ENCODE measurements at places on chromosomes 4 and X.
A peak's percentile ranks its signal among the peaks of the same experiment; 100 is the strongest.

DNA sequence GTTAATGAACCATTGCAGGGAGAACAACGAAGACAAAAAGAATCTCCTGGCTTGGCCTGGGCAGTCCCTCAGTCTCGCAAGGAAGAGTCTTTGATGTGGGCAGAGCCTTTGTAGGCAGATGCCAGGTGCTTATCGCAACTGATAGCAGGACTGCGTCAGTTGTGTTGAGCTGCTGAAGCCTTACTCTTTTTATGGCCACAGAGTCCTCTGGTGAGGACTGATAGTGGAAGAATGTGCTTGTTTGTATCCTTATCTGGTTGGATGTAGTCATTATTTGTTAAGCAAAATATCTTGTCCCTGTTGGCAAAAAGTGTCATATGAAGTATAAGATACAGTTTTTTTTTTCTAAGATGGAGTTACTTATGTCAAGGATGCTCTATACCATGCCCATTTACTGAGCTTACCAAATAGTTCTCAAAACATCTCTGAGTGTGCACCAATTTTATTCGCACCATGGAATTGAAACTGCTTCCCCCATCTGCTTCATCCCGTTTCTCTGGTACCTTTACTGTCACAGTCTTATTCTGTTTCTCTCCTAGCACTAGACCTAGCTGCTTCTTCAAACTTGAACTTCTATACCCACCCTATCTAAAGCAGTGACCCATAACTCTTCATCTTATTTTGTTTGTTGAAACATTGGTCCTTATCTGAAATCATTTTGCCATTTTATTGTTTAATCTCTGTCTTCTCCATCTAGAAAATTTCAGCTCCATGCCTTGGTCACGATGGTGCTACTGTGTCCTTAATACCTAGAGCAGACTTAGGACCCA lies 47.0 kb upstream of the SPRY1 start:
- H3K4me1 ChIP-seq: peaks cover 4% of the 10 kb centered on the region
- H3K27ac ChIP-seq: no peak overlapping the region
- peaks cover 13% of the 10 kb centered on the region for H3K27me3 ChIP-seq
- H3K36me3 ChIP-seq: no peaks in the 10 kb centered on the region

- DNase-seq: no peak
- peaks cover 21% of the 10 kb centered on the region for H3K4me1 ChIP-seq
- peak overlapping the region; percentile 71 for H3K4me3 ChIP-seq
- H3K27me3 ChIP-seq: no peaks in the 10 kb centered on the region
- H3K27ac ChIP-seq: peak overlapping the region; percentile 73
Observed at GRCh38 chrX:150547375-150548115, 20.9 kb upstream of the MTM1 start.

GRCh38 chr4:89653012-89653411 lies 183.9 kb downstream of the SNCA start:
- peaks cover 20% of the 10 kb centered on the region for H3K27me3 ChIP-seq
- H3K27ac ChIP-seq: no peak overlapping the region
- no peaks in the 10 kb centered on the region for H3K36me3 ChIP-seq
- no peak overlapping the region for H3K4me3 ChIP-seq
- no peak for DNase-seq

GRCh38 chr4:181427076-181427475 lies 816.1 kb upstream of the TENM3 start:
- H3K4me3 ChIP-seq: no peak overlapping the region
- DNase-seq: no peak
- no peaks in the 10 kb centered on the region for H3K4me1 ChIP-seq
- H3K27me3 ChIP-seq: no peaks in the 10 kb centered on the region
- no peaks in the 10 kb centered on the region for H3K36me3 ChIP-seq

GRCh38 chrX:74931214-74931613 lies 6.0 kb upstream of the NEXMIF start:
- H3K27me3 ChIP-seq: no peaks in the 10 kb centered on the region
- H3K36me3 ChIP-seq: no peaks in the 10 kb centered on the region
- no peak for DNase-seq
- H3K4me3 ChIP-seq: no peak overlapping the region

GRCh38 chrX:16120431-16120830 lies 2.9 kb upstream of the GRPR start:
- H3K27me3 ChIP-seq: peaks cover 8% of the 10 kb centered on the region
- H3K4me3 ChIP-seq: peak overlapping the region; percentile 41
- peaks cover 19% of the 10 kb centered on the region for H3K4me1 ChIP-seq
- no peak for DNase-seq
- no peaks in the 10 kb centered on the region for H3K36me3 ChIP-seq
- H3K27ac ChIP-seq: no peak overlapping the region

DNA sequence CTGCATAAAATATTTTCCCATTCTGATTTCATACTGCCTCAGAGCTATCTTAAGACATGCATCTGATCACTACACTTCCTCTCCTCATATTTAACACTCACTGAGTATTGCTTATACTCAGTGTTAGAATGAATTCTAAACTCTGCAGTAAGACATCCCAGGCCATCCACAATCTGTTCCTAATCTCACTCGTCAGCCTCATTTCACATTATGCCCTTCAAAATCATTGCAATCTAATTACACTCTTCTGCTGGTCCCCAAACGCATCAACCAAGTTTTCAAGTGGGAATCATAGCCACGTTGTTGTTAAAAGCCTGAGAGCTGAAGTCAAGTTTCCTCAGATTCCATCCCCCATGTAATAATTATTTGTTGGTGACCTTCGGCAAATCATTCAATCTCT lies 1177.9 kb downstream of the ARAP2 start:
- H3K27me3 ChIP-seq: no peaks in the 10 kb centered on the region
- no peaks in the 10 kb centered on the region for H3K36me3 ChIP-seq
- DNase-seq: no peak

DNA sequence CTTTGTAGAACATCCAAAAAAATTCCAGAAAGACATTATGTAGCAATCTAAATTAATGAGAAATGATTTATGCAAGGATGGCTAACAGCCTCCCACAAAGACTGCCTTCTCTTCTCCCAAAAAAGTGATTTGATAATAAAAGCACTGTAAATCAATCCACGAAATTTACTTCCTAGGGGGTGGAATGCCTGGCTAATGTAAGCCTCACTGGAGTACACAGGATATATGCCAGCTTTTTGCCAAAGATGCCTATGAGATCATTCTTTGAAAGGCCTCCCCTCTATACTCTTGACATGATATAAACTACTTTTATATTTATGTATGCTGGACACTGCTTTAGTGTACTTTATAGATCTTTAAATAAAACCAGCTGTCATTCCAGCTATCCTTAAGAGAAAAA lies 211.1 kb downstream of the ADAMTS3 start:
- no peaks in the 10 kb centered on the region for H3K27me3 ChIP-seq
- H3K4me1 ChIP-seq: no peaks in the 10 kb centered on the region
- H3K4me3 ChIP-seq: no peak overlapping the region
- no peaks in the 10 kb centered on the region for H3K36me3 ChIP-seq
- DNase-seq: no peak
- no peak overlapping the region for H3K27ac ChIP-seq

Data from T-helper 2 cell treated with Interferon-gamma antibody and Interleukin-4, amounts not matched to agents 5 μg/mL and 100 μg/mL, for 36 hours (primary cell).